ENCODE measurements at places on chromosomes 7 and 10. TPM values are rescaled to one million over a fixed set of nuclear protein-coding genes. Genes with fewer than 3 reads are reported as not detected.

GRCh38 chr7:51797371-51797770 lies 480.8 kb upstream of the COBL start:
- DNase-seq, result no peak
- H3K4me3 ChIP-seq, result no peak overlapping the region
- H3K36me3 ChIP-seq, result no peaks in the 10 kb centered on the region
- no peaks in the 10 kb centered on the region for H3K4me1 ChIP-seq

DNA sequence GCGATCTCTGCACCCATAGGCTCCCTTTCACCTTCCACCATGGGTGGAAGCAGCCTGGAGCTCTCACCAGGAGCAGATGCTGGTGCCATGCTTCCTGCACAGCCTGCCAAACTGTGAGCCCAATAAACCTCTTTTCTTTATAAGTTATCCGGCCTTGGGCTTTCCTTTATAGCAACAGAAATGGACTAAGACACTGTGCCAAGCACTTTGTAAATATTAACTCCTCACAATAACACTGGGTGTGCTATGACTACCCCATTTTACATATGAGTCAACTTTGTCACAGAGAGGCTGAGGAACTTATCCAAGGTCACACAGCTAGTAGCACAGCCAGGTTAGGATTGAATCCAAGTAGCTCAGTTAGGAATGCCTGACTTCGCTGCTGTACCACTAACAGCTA lies 79.7 kb upstream of the KCNMA1 start:
- no peak overlapping the region for H3K27ac ChIP-seq
- DNase-seq, result no peak
- no peak overlapping the region for H3K4me3 ChIP-seq
- peaks cover 23% of the 10 kb centered on the region for H3K27me3 ChIP-seq
- no peaks in the 10 kb centered on the region for H3K36me3 ChIP-seq

DNA sequence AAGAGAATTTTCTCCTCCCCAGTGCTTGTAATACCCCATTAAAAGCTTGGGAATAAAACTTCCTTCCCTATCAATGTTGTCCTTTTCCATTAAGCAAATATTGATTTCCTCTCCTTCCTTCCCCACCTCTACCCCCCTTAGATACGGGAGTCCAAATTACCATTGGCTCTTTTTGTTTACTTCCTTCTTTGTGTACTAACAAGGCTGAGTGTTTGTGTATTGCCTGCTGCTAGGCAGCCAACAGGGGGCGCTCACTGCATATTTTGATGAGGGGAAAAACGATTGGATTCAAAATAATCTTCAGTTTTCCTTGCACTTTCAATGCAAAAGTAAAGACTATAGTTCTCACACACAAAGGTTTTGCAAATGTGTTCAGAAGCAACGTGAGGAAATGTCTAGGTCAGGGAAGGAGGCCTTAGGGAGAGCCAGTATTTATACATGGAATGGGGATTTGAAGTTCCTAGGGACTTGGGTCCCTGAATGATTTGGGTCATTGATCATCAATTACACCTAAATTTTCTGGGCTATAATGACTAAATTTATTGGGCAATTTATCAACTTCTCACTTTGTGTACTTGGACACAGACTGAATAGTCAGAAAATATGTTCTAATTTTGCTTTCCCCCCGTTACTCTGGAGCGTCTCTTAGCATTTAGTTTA lies 23.6 kb upstream of the VPS41 start:
- no peaks in the 10 kb centered on the region for H3K4me1 ChIP-seq
- no peaks in the 10 kb centered on the region for H3K36me3 ChIP-seq
- no peak overlapping the region for H3K4me3 ChIP-seq
- no peaks in the 10 kb centered on the region for H3K27me3 ChIP-seq

DNA sequence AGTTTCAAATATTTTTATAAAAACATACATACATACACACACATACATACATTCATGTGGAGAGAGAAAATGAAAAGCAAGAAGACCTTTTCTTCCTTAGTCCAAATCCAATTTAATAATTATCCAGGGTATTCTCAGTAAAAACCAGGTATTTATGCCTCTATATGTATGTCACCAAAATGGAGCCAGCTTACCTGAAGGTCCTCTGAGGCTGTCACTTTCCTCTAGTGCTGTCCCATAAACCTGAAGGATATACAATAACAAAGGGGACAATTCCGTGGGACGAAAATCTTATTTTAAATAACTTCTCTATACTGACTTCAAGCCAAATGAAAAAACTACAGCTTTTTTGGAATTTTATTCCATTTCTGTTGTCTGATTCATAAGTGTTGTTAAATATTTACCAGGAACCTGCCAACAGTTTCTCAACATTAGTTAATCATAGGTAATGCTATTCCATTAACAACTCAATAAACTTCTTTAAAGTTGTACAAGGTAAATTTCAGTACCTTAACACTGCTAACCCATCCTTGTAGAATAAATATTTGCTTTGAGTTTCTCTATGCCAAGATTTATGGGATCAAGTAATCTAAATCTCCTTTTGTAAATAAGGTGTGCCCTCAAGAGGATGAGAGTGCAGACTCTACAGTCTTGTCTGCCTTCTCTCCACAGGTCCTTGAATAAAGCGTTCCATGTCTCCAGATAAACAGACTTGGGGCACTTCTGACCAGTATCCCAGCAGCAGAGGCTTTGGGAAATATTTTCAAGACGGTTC lies 260.3 kb downstream of the AHR start:
- no peaks in the 10 kb centered on the region for H3K4me1 ChIP-seq
- H3K27ac ChIP-seq, result no peak overlapping the region
- H3K36me3 ChIP-seq, result no peaks in the 10 kb centered on the region
- no peak overlapping the region for H3K4me3 ChIP-seq

- H3K36me3 ChIP-seq, result no peaks in the 10 kb centered on the region
- no peaks in the 10 kb centered on the region for H3K27me3 ChIP-seq
- H3K4me1 ChIP-seq, result no peaks in the 10 kb centered on the region
- H3K4me3 ChIP-seq, result no peak overlapping the region
- no peak for DNase-seq
- H3K27ac ChIP-seq, result no peak overlapping the region
Observed at GRCh38 chr10:108663587-108663986, 1259.7 kb downstream of the XPNPEP1 start.

GRCh38 chr10:33476757-33477273 lies 142.3 kb upstream of the NRP1 start:
- H3K4me3 ChIP-seq, result no peak overlapping the region
- DNase-seq, result peak; percentile 30
- no peak overlapping the region for H3K27ac ChIP-seq
- no peaks in the 10 kb centered on the region for H3K27me3 ChIP-seq

DNA sequence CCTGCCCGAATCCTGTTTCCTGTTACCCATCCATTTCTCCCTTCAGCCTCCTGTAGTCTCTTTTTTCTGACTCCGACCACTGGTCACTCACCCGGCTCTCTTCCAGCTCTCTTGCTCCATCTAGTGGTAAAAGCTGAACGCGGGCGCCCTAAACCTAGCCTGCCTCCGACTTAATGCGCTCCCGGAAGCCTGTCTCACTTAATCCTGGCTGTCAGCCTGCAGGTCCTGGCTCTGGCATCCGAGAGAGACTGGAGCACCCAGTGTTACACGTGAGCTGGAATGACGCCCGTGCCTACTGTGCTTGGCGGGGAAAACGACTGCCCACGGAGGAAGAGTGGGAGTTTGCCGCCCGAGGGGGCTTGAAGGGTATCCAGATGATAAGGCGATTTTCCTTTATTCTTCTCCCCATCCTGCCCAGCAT lies 10.3 kb downstream of the SUMF2 start:
- no peak overlapping the region for H3K27ac ChIP-seq
- peaks cover 4% of the 10 kb centered on the region for H3K36me3 ChIP-seq
- H3K27me3 ChIP-seq, result no peaks in the 10 kb centered on the region

- H3K4me1 ChIP-seq, result peaks cover 89% of the 10 kb centered on the region
- H3K4me3 ChIP-seq, result no peak overlapping the region
- no peak for DNase-seq
- no peak overlapping the region for H3K27ac ChIP-seq
Observed at GRCh38 chr7:130986261-130986690, 252.3 kb upstream of the KLF14 start.

The HEPACAM2 gene
- not detected for total RNA-seq

The CADPS2 gene
- 6.5 TPM for total RNA-seq

GRCh38 chr10:90658791-90659190 lies 199.0 kb downstream of the HTR7 start:
- no peaks in the 10 kb centered on the region for H3K27me3 ChIP-seq
- no peak for DNase-seq
- no peak overlapping the region for H3K27ac ChIP-seq
- no peaks in the 10 kb centered on the region for H3K4me1 ChIP-seq

Measured in heart left ventricle (tissue), 16 donors.